Peyer's patch (tissue), 4 donors: ENCODE measurements at places on chromosomes 3 and 15. TPM values are rescaled to one million over a fixed set of nuclear protein-coding genes. Genes with fewer than 3 reads are reported as not detected.

DNA sequence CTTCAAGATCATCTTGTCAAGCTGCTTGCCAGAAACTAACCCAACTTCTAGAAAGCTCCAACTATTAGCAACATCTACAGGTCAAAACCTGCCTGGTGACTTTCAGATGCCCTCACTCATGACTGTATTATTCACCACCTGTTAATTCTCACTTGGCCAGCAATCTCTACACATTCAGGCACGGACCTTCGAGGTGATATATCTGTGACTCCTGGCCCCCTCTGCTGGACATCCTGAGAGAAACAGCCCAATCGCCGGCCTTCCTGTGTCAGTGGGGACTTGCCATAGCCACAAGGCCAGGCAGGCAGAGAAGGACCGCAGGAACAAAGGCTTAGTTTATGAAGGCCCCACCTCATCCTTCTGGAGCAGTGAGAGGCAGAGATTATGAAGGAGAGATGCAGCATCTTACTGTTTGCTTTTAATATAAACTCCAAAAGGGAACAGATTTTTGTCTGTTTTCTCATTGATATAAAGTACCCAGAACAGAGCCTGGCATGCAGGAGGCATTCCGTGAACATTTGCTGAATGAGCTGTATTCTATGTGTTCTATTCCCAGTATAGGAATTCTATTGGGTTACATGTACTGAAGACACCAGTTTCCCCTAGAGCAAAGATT, 24.4 kb upstream of the OCA2 start:
- peak; percentile 72 for DNase-seq

GRCh38 chr3:27134171-27134796, 234.9 kb downstream of the NEK10 start:
- peak; percentile 28 for DNase-seq

- no peak for DNase-seq
These were observed 13.3 kb downstream of the ABHD2 start for GRCh38 chr15:89101302-89102193.

DNA sequence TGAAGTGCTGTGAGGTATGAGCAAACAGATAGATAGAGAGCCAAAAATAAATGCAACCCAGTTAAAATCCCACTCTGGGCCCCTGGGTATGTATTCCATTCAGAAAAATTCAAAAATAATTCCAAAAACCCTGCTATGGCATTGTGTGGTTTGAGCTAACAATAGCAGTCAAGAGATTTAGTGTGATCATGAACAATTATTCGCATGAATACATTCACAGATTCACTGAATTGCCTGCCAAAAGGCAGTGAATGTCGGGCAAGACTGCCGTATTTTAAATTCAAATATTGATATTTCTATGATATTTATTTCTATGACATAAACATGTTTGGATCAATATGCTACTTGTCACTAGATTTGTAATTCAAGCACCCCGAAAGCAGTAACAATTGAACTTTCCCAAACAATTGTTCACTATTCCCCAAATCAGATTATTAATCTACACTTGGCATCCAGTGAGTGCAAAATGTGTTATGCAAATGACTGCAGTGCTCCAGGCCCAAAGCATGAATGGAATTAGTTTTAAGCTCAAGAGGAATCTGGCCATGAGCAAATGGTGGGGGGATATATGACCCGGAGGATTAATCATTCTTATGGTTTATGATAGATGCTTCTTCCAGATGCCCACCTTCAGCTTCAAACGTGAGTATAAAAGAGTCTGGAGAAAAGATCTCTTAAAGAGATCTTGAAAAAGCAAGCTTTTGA, 417.0 kb upstream of the MEIS2 start:
- no peak for DNase-seq

DNA sequence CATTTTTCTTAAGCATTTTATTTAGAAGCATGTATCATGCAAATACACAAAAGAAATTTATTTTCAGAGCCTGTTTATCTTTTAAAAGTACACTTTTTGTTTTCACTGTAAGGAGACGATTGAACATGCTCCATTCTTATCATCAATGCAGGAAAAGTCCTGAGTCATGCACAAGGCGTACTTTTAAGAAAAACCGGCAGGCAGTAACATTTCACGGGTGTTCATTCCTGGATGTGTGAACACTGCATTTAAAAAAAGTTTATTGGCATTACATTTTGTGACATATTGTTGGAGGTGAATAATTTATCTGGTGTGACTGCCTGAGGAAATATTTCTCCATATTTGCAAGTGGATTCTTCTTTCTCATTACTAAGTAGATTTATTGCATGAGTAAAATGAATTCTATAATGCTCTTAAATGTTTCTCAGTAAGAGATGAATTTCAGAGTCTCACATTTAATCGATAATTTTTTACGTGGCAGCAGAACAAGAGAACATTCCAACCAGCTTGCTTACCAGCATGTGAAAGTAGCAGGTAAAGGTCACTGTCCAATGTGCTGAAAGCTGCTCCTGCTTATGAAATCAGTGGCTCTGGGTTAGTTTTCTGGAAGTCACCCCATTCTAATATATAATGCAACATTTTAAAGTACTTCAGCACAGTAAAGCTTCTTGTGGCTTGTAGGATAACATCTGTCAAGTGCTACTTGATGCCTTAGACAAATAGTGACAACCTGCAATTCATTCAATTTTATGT, 87.0 kb downstream of the SV2B start:
- DNase-seq, result no peak

- no peak for DNase-seq
These were observed 10.2 kb downstream of the SHOX2 start for GRCh38 chr3:158095814-158096704.

Gene IQCF5
- not detected for total RNA-seq

- DNase-seq, result no peak
These were observed 1.9 kb downstream of the KLHDC8B start for GRCh38 chr3:49173116-49173791.

Gene PPP1R14D
- total RNA-seq, result 99.2 TPM

GRCh38 chr15:35560258-35560657, 14.3 kb upstream of the DPH6 start:
- DNase-seq, result no peak

Gene DLEC1
- total RNA-seq, result 0.67 TPM

Gene ACTC1
- not detected for total RNA-seq

DNA sequence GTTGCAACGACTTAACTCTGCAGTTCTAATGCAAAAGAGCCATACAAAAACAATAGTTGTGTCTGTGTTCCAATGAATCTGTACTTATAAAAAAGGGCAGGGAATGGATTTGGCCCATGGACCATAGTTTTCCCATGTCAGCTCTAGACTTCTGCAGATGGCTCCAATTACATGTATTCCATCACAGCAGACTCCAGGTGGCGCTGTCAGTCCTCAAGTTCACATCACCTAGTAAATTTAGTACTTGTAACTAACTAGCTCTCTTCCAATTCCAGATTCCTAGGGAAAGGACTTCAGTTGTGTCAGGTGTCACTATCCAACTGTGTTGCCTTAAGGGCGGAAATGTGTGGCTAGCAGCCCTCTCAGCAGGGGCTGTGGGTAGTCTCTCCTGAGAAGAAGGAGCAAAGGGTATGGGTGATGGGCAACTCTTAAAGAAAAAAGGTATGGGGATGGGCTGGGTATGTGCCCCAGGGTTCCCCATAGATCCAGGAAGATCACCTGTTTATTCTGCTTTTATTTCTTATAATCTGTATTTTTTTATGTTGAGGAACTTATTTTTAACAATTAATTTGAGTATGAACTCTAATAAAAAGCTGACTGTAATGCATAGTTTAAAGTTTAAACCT, 36.2 kb downstream of the BBS4 start:
- peak; percentile 75 for DNase-seq

Gene TNNC1
- not detected for total RNA-seq

DNA sequence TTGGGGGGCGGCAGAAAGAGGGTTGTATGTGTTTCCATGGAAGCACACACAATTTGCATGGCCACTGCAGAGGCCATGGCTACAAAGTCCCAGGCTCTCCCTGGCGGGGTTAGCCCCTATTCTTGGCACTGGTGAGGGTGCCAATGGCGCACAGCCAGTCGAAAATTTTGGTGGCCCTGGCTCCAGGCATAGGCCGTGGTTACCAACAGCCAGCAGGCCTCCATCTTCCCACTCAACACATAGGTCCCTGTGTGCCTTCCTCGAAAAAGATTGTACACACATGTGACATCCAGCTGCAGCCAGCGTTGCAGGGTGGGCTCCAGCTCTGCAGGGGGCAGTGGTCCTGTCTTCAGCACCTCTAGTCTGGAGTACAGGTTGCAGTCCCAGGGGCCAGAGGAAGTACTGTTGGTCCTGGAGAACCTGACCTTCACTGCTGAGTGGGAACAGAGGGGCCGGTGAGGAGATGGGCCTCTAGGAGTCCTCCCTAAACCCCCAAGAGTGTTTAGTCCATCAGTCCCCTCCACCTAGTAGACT, 7.1 kb downstream of the P4HTM start:
- DNase-seq, result no peak

- DNase-seq, result peak; percentile 80
These were observed 88.8 kb upstream of the HES1 start for GRCh38 chr3:194046995-194047645.

DNA sequence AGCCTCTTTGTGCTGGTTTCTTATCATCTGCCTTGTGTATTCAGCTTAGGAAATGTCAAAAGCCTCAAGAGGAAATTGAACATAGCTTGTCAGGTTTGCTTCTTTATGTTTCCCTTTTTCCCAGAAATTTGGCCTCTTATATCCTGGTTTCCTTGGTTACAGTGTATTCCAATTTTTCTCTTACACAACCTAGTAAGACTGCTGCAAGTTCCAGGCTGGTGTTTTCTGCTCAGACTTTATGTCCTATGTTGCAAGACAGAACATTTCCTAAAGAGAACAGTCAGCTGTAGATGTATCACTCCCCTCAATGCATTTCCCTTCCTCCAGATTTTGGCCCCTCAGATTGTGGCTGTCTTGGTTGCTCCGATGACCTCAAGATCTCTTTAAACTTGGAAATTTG, 102.5 kb downstream of the SH3GL3 start:
- DNase-seq, result no peak

DNA sequence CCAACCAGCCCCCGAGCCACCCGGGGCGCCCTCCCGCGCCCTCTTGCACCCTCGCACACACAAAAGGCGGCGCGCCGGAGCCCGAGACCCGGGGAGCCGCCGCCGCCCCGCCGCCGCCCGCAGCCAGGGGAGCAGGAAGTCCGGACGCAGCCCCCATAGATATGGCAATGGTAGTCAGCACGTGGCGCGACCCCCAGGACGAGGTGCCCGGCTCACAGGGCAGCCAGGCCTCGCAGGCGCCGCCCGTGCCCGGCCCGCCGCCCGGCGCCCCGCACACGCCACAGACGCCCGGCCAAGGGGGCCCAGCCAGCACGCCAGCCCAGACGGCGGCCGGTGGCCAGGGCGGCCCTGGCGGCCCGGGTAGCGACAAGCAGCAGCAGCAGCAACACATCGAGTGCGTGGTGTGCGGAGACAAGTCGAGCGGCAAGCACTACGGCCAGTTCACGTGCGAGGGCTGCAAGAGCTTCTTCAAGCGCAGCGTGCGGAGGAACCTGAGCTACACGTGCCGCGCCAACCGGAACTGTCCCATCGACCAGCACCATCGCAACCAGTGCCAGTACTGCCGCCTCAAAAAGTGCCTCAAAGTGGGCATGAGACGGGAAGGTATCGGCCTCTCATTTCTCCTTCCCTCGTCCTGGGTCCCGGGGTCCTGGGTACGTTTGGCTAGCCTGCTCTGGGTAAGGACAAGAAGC, 1.6 kb downstream of the NR2F2 start:
- DNase-seq, result no peak

DNA sequence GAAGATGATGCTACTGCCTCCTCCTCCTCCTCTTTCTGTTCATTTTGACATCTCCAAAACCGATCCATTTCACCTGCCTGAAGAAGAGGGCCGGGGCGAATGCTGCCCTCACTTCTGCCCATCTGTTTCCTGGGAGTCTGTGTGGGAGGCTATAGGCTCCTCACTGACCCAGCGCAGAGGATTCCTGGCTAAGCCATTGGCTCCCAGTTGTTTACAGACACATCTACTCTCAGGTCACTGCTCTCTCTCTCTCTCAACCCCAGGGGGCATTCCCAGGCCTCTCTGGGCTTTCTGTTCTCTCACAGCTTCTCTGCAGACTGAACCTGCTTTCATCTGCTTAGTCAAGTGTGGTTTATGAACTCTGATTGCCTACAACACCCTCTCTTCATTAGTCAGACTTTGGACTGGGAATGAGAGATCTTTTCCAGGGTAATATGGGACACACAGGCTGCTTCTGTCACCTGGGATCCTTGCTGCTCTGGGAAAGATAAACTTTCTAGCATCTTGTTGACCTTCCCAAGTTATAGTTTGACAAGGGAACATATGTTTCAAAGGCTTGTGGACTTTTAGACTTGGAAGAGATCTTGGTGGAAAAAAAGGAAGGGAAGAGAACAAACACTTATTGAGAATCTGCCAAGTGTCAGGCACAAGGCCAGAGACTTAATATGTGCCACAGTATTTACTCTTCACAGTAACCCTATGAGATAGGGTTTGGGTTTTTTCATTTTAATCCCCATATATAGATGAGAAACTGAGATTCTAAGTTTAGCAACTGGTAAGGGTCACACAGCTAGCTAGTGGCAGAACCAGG, 30.2 kb upstream of the USP3 start:
- DNase-seq, result peak; percentile 89

DNA sequence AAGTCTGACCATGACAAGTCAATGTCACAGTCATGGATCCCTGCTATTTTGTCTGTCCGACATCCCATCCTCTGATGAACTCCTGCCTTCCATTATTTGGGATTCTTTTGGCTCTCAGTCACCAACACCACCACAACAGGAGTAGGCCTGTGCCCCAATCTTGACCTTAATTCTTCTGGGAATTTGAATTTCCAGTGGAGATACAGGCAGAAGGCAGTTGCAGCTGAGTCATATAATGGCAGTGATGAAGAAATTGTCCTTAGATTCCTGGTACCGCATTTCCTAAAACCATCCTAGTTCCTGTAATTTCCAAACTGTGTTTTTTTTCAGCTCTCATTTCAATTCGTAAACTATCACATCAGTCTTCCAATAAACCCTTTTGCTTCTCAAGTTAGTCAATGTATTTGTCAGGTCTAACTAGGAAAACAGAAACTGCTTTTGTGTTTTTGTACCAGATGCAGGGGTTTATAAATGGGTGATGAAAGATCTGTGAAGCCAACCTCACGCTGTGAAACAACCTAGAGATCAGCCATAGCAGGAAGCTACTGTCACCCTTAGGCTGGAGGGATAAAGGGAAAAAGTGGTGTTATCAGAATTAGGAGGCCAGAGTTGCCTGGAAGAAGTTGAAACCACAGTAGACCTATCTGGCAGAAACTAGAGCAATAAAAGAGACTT, 126.3 kb upstream of the TMEM108 start:
- DNase-seq, result no peak

Gene ATOSA
- 55.5 TPM for total RNA-seq

GRCh38 chr15:62644889-62645742, 397.4 kb upstream of the TPM1 start:
- no peak for DNase-seq

- no peak for DNase-seq
These were observed 221.4 kb downstream of the OXSM start for GRCh38 chr3:26011276-26011675.
